ENCODE measurements at places on chromosomes 4 and X.

- DNase-seq: no peak
Observed at GRCh38 chrX:39585808-39586207, 511.9 kb downstream of the BCOR start.

GRCh38 chr4:8497762-8498161 lies 57.2 kb downstream of the TRMT44 start:
- DNase-seq: no peak

DNA sequence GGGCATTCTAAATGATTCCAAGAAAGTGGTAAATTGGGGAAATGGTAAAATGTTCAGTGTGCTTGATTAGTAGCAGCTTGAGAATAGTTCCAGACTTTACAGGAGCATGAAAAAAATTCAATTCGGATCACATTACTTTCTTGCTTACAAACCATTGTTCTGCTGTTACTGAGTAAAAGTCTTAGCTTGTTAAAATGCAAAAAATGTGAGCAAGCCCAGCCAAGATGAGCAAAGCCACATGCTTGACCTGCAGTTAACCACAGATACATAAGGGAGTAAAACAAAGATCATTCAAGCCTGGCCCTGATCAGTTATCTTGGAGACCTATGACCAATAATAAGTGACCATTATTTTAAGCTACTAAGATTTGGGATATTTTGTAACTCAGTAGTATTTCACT lies 562.9 kb upstream of the MAGEB2 start:
- no peak for DNase-seq

DNA sequence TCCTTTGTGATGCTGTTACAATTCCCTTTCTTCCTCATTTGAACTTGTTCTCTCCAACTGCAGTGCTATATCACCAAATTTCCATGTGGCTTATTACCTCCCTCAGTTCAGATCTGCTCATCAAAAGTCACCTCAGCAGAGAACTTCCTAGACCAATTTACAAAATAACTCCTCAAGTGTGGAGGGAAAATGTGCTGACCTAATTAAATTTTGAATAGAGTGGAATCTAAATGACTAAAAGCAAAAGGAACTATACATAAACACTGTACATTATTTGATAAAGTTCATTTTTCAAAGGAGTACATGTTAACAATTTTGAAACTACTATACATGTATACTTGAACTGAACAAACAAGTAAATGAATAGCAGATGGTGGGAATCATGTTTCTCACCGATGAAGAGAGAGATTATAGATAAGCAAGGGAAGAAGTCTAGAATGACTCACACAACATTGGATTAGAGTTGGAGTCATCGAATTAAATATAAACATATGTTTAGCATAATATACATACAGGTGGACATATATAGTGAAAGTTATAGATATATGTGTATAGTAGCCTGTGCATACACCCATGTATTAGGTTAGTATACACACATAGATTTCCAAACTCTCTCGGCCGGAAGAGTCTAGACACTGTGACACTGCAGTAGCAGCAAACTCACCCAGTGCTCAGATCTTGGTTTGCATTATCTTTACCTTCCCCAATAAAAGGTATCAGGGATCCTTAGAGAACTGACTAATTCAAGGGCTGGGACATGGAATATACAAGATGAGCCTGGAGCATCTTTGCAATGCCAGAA lies 318.7 kb downstream of the PCDH18 start:
- no peak for DNase-seq
